Stimulated activated CD8-positive, alpha-beta memory T cell treated with anti-CD3 and anti-CD28 coated beads, Interleukin-4, amount 100 ng/mL, for 4 hours (primary cell): ENCODE measurements at places on chromosomes 5 and 9.

- DNase-seq: no peak
These were observed 62.8 kb upstream of the SUB1 start for GRCh38 chr5:32522429-32523143.

- DNase-seq: no peak
These were observed 45.6 kb downstream of the SLC1A3 start for GRCh38 chr5:36651761-36652685.

- DNase-seq: no peak
These were observed 18.0 kb upstream of the GABBR2 start for GRCh38 chr9:98726735-98727134.

DNA sequence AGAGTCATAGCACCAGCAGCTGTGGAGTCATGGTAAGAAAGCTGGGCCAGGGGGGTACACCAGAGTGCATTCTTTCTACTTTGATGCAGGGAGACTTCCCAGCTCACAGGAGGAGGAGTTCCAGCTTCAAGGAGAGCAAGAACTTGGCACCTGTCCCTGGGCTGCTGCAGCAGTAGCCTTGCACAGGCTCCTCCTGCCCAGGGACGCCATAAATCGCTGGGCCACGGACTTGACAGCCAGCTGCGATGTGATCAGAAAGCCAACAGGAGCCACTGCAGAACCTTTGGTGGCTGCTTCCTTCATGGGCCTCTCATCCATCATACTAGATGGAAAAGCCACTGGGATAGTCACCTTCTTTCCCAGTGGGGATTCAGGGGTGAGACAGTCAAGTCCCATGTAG is 234.7 kb downstream of the NMUR2 start:
- DNase-seq: no peak

- no peak for DNase-seq
These were observed 85.6 kb upstream of the LMX1B start for GRCh38 chr9:126528111-126528510.

DNA sequence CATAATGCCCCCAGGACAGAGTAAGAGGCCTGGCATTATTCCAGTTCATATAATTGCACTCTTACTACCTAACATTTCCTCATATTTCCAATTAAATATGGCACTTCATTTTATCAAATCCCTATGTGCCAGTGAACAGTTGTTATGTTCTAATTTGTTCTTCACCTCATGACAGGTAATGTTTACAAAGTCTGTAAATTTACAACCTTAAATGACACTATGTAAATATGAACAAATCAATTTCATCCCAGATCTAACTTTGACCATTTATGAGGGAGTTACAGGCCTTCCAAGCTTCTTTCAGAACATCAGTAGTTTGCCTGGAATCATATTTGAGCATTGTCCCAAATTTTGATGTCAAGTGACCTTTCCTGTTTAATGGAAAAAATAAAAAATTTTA is 592.6 kb upstream of the CDH6 start:
- DNase-seq: no peak

DNA sequence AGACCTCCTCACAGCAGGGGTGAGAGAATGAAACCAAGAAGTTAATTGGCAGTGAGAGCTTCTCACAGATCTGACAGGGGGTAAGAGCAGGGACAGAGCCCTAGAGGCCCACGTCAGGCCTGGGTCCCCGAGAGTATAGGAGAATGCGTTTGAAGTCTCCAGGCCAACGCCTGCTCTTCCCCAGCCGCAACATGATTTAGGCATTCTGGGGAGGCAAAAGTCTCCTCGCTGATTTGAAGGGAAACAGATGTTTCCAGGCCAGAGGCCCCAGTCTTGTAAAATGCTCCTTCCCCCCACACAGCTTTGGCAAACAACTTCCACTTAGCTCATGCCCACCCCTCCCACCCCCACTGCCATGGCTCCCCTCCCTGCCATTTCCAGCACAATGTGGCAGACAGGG is 239.2 kb upstream of the TRIM32 start:
- no peak for DNase-seq

DNA sequence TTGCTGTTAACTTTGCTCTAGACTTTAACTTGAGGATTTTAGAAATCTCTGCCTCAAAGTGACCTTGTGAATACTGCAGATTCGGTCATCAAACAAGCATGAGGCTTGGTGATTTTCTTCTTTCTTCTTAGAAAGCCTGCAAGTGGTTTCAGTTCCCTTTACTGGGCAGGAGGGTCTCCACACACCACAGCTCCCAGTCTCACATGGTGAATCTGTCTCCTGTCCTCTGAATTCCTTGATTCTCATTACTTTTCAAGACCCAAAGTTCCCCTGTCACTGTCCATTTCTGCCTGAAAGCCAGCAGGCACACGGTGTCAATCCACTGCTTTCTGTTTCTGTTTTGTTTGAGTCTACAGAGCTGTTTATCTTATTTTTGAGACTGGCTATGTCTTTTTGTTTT is 14.1 kb downstream of the HSPB3 start:
- DNase-seq: no peak

- no peak for DNase-seq
These were observed 30.4 kb downstream of the RANBP17 start for GRCh38 chr5:170892196-170892595.

DNA sequence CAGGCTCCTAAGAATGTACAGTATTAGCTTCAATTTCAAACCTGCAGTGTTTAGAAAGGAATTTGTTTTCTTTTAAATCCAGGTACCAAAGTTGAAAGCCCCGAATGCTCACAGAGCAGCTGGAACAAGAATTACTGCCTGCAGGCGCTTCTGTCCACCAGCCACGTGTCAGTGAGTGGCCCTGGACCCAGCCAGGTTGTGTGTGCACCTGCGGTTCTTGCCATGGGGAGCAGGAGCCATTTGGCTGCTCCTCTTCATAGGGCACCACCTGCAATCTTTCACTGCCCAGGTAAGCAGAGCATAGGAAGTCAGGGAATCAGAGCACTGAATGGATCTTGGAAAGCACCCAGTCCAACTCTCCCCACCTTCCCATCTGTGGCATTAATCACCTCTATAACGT is 79.5 kb upstream of the PIP5K1B start:
- no peak for DNase-seq

GRCh38 chr5:39713250-39713916 is 288.6 kb upstream of the DAB2 start:
- no peak for DNase-seq

DNA sequence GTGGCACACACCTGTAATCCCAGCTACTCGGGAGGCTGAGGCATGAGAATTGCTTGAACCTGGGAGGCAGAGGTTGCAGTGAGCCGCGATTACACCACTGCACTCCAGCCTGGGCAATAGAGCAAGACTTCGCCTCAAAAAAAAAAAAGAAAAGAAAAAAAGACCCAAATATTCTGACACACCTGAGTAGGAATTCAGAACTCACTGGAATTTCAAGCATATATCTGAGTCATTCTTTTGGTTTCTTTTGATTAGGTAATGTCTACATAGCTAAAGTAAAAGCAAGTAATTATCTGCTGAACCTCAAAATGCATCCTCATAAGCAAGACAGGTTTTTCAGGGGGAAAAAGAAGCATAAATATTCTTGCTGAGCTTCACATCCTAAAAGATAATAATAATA is 35.9 kb downstream of the ANKRD31 start:
- no peak for DNase-seq

- DNase-seq: no peak
These were observed 143.4 kb downstream of the MACROH2A1 start for GRCh38 chr5:135255461-135256178.

- DNase-seq: no peak
These were observed 7.5 kb downstream of the ADAMTS13 start for GRCh38 chr9:133429641-133430161.

DNA sequence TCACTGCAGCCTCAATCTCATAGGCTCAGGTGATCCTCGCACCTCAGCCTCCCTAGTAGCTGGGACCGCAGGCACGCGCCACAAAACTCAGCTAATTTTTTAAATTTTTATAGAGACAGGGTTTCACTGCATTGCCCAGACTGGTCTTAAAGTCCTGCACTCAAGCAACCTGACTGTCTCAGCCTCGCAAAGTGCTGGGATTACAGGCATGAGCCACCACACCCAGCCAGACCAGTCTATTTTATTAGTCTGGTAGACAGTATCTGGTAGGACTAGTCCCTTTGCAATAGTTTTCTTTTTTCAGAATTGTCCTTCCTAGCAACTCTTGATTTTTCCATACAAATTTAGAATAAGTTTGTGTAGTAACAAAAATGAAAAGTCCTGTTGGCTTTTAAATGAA is 14.1 kb upstream of the GPR150 start:
- DNase-seq: no peak

DNA sequence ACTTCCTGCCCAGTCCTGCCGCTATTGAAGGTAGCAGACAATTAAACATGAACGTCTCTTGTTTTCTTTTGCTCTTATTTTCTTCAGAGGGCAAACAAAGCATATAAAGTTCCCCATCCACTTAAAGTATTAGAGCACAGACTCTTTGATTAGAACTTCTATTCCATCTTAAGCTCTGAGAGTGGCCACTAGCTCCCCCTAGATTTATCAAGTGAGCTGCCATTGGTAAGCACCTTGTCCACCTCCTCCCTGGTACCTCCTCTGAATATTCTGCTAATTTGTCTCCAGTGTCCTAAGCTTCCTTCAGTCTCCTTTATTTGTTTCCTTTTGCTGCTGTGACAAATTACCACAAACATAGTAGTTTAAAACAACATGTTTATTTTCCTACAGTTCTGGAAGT is 264.3 kb upstream of the KCNN2 start:
- DNase-seq: no peak

DNA sequence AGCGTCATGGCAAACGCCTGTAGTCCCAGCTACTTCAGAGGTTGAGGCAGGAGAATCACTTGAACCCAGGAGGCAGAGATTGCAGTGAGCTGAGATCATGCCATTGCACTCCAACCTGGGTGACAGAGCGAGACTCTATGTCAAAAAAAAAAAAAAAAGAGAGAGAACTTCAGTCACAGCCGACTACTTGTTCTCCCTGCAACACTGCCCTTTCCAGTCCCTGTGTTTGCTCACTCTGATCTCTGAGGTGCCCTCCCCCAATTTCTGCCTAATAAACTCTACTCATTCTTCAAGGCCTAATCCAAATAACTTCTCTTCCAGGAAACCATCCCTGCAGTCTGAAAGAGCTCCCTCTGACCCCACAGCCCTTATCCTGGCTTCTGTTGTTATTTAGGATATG is 28.1 kb downstream of the GFRA3 start:
- no peak for DNase-seq

DNA sequence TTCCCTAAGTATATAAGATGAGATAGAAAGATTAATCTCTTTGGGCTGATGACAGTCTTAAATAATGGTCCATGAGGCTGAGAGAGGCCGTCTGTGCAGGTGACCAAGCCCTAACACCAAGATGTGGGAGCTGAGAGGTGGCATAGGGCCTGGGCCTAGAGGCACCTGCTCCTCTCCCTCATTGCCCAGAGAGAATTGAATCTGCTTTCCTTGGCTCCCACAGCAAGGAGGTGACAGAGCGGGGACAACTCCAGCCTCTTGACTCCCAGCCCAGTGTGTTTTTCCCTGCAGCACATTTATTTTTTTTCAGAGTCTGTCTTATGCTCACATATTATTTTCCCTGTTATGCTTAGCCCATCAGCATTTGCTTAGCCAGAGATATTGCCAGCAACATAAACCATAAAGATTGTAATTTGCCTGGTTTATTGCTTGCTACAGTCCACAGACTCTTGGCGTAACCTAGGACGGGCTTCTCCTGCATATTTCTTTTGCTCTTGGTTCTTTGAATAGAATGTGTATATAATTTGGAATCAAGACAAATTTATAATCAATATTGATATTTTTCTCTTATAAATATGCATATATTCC is 105.6 kb downstream of the NTRK2 start:
- DNase-seq: no peak

GRCh38 chr5:149372076-149372795 is 6.9 kb downstream of the IL17B start:
- DNase-seq: no peak

DNA sequence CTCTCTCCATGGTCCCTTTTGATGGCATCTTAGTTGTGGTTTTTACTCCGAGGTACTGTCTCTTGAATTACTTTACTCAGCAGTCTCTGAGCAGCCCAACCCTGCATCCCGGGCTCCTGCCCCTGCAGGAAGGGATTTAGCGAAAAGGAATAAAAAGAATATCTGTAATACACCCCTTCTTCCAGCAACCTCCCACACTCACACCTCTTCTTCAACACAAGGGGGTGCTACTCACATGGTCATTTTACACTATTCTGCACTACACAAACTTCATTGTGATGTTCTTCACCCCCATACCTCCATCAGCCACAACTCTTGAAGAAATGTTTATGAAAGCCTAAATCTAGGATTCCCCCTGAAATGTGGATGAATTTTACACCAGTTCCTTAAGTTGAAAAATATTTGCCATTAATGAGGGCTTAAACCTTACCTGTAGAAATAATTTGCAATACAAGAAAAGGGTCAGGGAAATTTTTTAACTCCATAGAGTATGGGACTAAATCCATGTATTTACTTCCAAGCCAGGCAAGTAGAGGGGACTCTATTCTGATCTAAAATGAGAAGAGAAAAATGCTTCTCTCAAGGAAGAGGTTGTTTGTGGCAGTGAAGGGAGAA is 26.0 kb downstream of the TPD52L3 start:
- no peak for DNase-seq

GRCh38 chr9:7467186-7467585 is 332.4 kb downstream of the DMAC1 start:
- no peak for DNase-seq

GRCh38 chr9:79408200-79408599 is 163.6 kb upstream of the TLE4 start:
- no peak for DNase-seq

DNA sequence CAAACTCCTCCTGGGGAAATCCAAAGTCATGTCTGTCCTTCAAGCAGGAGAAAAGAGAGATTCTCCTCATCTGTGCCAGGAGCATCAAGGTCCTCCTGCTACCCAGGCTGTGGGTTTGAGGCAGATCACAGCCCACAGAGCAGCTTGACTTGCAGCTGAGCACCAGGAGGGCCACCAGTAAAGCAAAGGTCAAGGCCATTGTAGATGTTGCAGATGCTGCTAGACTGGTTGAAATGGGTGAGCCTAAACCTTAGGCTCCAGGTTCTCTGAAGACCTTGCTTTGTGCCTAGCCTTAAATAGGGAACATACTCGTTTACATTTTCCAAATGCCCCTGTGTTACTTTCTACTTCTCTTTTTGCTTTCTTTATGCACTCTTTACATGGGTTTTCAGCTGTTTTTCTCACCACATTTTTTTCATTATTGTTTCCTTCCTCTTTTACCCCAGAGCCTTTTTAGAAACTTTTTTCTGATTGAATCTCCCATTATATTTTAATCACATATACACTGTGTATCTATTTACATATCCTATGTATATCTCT is at the start of gene IFNA2:
IFNA2 (minus strand) TSS at position 268 of the 540 bp plus-strand sequence; CDS start at position 199, 69 bp downstream.
- no peak for DNase-seq

DNA sequence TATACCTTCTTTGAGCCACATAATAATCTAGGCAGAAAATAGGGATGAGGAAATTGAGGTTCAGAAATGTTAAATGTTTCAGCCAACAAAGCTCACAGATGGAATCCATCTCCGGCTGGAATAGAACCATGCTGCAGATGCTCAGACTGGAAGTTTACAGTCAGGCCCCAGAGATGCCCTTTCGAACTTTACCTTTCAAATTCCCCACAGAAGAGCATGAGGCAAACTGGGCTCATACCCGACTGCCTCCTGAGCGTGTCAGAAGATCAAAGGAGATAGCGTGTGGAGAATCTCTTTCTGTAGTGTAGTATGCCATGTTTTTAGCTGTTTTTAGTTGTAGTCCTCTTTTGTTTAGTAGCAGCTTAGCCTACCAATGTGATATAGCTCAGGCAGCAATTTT is 72.0 kb upstream of the DAP start:
- DNase-seq: no peak
